ENCODE measurements at places on chromosomes 13 and 19.

- DNase-seq, result no peak
These were observed 53.2 kb upstream of the EEF1AKMT1 start for GRCh38 chr13:20826843-20827560.

DNA sequence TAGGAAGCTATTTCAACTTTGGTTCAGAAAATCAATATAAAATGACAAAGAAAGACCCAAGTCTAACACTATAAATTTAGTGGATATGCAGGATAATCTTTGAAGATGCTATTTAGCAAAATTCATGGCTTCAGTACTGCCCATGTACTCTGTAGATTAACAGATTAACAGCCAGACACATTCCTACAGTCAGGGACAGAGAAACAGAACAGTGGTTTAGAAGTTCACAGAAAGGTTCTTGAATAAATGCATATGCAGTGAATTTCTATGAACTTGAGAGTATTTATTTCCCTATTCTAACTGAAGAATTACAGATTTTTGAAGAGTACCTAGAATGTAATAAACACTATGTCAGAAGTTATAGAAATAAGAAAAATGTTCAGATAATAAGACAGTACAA lies 222.8 kb downstream of the KLF12 start:
- DNase-seq, result no peak

DNA sequence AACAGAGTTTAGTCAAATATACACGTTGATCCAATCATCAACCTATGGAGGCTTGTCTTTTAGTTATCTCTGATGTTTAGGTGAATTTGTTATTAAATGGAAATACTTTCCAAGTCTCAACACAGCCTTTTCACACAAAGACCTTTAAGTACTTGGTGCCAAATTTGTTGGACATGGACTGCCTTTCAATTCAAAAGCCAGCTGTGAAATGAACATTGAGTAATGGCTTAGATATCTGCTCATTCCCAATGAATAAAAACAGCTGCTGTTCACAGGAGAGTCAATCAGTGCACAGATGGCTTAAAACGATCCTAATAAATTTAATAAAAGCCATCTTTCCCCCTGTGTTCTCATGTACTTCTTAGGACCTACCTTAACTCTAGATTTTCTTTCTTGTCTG lies 19.9 kb upstream of the DHRS12 start:
- DNase-seq, result no peak

DNA sequence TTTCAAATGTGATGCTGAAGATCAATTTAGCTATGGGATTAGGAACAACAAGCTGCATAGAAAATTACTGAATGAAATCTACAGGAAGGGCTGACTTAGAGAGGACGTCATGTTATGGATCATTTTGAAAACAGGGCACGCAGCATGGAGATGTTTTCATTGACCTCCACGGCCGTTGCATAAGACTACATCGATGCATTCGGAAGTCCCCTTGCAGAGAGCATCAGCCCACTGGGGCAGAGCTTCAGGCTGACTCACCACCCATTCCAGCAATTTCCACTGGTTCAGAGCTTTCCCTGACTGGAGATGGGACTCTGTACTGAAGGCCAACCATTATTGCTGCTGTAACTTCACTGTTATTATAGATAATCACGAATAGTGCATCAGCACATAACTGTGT lies 305.3 kb downstream of the IRS2 start:
- no peak for DNase-seq

DNA sequence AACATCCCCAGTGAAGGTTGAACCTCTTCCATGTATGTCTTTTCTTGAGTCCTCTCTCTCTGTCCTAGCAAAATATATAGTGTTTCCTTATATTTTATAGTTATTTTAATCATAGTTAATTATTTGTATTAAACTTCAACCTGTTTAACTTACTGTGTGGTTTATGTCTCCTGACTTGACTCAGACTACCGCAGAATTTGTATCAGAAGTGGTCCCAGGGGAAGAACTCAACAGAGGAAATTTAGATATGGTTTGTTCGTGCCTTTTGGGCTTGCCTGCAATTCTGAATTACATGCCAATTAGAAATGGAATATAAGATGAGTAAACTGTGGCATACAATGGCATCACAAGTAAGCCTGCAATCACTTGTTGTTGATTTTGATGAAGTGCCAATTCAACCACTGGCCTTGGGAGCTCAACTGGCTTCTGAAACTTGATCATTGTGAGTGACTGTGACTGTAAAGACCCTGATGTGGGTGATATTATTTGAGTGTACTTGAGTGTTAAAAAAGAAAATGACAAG lies 1459.5 kb upstream of the PCDH20 start:
- no peak for DNase-seq

DNA sequence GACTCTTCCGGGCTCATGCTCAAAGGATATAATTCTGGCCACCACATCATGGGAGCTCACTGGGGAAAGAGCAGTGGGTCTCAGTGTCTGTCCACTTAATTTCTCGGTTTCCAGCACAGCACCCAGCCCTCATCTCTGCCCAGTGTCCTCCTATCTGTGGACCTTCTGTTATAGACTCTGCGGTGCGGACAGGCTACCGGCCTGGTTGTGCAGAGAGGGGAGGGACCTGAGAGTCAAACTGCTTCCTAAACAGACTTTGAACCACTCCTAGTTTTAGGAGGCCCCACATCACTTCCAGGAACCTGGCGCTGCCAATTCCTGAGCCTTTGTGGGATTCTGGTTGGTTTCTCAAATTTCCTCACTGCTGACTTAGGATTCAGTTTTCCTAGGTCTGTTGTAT lies 59.8 kb upstream of the MED4 start:
- DNase-seq, result no peak
